ENCODE measurements at places on chromosomes 11 and 22.

GRCh38 chr11:2923446-2924375 lies 5.5 kb downstream of the PHLDA2 start:
- DNase-seq: no peak

DNA sequence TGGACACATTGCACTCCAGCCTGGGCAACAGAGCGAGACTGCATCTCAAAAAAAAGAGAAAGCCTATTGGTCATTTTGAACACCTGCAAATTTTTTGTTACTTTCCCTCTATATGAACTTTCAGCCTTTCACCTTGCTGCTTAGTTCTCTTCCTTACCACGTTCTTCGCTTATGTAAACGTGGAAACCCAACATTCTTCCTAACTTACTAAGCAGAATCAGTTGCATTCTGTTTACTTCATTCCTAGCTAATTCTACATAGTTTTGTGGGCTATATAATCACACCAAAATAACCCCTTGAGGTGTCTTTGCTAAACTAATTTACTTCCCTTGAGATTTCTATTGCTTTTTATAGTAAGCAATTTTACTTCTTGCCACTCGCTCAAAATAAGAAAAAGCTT lies 23.2 kb downstream of the MS4A4A start:
- no peak for DNase-seq

DNA sequence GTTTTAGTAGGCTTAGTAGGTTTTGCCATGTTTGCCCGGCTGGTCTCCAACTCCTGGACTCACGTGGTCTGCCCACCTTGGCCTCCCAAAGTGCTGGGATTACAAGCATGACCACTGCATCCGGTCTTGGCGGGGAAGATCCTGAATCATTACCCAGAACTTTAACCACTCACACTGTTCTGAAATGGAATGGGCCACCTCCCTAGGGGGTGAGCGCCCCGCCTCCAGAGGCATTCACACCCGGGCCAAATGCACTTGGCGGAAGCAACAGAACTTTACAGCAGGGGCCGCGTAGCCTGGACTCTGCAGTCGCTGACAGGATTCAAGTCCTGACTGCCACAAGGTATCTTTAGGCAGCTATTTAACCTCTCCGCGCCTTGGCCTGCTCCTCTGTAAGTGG lies 5.4 kb downstream of the CCDC86 start:
- no peak for DNase-seq

- no peak for DNase-seq
These were observed 102.7 kb upstream of the MTNR1B start for GRCh38 chr11:92866679-92867282.

GRCh38 chr11:124402326-124402922 lies 3.6 kb upstream of the OR8B3 start:
- DNase-seq: peak; percentile 12

GRCh38 chr11:64324692-64325469 lies 7.0 kb downstream of the PRDX5 start:
- no peak for DNase-seq

GRCh38 chr22:26853495-26853894 lies 196.1 kb downstream of the MIAT start:
- no peak for DNase-seq

DNA sequence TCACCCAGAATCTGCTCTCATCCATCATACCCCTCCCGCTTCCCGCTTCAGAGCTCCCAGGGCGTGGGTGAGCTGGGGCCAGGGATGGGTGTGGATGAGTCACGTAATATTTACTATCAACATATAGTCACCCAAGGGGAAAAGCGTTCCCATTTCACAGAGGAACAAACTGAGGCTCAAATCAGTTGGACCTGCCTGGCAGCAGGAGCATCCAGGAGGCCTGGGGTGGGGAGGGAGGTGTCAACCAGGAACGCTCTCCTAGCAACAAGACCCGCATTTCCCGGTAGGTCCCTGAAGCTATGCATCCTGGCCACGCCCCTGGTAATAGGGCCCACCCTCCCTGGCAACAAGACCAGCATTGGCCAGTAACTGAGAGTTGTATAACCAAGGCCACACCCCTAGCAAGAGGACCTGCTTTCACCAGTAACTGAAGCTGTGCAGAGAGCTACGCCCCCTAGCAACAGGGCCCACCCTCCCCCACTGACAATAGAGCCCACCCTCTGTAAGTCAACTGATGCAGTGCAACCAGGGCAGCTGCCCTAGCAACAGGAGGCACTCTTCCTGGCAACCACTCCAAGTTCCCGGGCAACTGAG lies 32.7 kb upstream of the TXNRD2 start:
- no peak for DNase-seq

All from CD8-positive, alpha-beta memory T cell (primary cell).